NCI-H1436 treated with DMSO at 0.1 percent for 48 hours (cell line): ENCODE measurements at places on chromosomes 16 and 17.
A peak's percentile ranks its signal among the peaks of the same experiment; 100 is the strongest.

DNA sequence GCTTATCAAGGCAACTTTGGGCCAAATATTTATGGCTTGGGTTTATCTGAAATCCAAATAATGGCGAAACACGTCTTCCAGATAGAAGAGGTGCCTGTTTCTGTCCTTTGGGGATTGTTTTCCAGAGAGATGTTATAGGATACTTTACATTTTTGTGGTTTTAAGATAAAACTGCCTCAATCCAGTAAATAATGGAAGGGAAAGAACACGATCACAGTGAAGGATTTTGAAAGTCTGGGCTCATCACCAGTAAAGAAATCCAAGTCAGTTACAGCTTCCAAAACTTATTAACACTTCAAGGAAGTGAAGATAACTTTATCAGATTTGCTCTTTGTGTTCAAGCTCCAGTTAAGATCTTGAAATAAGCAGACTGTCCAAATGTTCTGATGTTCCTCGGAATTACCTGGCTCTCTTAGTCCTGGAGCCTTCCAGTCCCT, 30.1 kb downstream of the DNAH2 start:
- DNase-seq, result no peak

DNA sequence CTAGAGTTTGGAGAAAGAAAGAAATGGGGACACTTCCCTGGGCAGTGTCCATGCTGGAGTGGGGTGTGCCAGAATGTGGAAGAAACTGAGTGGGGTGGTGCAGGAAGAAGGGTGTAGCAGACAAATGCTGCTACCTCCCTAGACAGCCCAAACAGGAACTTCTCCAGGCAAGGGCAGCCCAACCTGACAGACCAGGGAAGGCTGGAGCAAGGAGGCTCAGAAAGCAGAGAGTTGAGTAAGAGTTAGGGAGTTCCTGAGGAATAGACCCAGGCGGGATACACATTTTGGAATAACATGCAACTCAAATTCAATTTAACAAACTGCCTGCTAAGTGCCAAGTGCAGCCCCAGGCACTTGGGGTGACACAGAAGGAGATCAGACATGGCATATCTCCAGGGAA, 1.0 kb upstream of the MYO18A start:
- no peak for DNase-seq

- no peak for DNase-seq
These were observed 137.9 kb downstream of the CDH11 start for GRCh38 chr16:64983963-64984362.

GRCh38 chr16:28149011-28149888, 62.5 kb downstream of the XPO6 start:
- DNase-seq, result no peak

DNA sequence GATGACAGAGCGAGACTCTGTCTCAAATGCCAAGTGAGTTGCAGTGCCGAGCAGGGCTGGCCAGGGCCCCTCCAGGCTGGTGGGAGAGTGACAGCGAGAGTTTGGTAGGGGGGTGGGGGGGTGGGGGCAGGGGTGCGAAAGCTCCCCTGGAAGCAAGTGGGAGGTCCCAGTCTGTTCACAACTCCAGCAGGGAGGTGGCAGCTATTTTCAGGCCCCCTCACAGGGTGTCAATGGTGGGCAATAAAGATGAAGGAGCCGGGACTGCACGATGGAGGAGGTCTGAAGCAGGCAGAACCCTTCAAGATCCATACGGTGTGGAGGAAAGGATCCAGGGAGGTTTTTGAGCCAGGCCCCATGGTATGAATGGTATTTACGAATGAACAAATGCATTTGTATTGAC, 83.7 kb downstream of the PGS1 start:
- DNase-seq, result no peak

GRCh38 chr16:67000384-67001351, 12.3 kb downstream of the CES4A start:
- no peak for DNase-seq

GRCh38 chr16:86914876-86915717, 336.7 kb downstream of the FOXL1 start:
- no peak for DNase-seq

DNA sequence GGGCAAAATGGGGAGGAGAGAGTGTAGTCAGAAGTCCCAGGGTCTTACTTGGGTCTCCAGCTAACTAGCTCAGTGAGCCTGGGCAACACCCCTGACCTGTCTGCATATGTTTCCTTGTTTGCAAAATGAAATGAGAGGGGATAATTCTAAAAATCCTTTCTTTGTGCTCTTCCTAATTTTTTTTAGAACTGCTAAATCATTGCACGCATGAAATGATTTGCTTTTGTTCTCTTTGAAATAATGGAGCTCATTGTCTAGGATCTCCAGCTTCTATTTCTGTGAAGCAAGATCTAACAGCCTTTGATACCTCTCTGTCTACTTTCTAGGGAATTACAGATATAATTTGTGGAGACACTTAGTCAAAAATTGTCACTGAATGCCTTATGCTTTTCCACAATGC, 181.3 kb downstream of the CDH13 start:
- DNase-seq, result no peak

DNA sequence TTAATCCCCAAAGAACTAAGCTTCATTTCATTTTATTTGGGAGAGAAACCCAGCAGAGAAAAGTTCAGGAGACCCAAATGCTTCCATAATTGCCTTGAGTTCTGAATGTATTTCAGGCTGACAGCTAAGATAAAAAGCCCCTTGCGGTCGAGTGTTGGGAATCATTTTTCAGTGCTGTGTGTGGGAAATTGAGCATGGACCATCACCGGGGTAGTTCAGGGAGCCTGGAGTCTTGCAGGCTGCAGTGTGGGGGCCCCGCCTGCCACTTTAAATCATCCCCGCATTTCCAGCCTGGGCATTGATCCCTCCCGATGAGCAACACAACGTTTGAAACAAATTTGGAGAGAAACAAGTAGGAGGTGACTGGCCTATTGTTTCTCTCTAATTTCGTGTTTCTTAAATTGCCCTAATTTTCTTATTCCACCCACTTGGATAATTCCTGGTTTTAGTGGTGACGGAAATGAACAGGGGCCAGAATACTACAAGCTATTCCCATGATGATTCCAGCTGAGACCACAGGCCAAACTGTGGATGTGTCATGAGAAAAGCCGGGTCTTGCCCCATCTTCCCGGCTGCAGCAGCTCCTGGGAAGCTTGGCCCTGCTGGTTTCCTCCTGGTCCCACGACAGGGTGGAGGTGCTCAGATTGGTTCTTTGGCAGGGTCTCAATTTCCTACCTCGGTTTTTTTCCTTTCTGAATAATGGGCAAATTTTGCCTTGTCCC, 75.1 kb downstream of the FOXL1 start:
- no peak for DNase-seq

- no peak for DNase-seq
These were observed 6.8 kb upstream of the WDR45B start for GRCh38 chr17:82655038-82655479.

GRCh38 chr17:74083321-74083720, 120.2 kb upstream of the RPL38 start:
- DNase-seq, result no peak

- no peak for DNase-seq
These were observed 112.9 kb upstream of the SMURF2 start for GRCh38 chr17:64774888-64775540.

- no peak for DNase-seq
These were observed 1.5 kb upstream of the MYH10 start for GRCh38 chr17:8632061-8632460.

- no peak for DNase-seq
These were observed 8.1 kb downstream of the RPL19 start for GRCh38 chr17:39208136-39208535.

GRCh38 chr16:66479661-66480264, 52.7 kb downstream of the BEAN1 start:
- no peak for DNase-seq

DNA sequence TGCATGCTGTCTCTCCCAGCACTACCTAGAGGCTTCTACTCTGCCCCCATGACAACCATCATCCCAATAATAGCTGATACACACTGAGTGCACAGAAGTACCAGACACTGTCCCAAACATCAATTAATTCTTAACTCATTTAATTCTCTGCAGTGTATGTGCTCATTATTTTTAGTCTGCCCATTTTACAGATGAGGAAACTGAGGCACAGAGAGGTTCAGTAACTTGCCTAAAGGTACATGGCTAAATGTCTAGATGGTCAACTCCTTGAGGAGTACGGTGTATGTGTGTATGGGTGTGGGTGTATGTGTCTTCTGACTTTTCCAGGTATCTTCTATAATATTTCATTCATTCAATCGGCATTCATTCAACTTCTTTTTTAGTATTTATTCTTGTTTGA, 407.9 kb downstream of the SOX9 start:
- no peak for DNase-seq

GRCh38 chr17:74442670-74443515, 11.0 kb downstream of the GPRC5C start:
- peak; percentile 14 for DNase-seq

- no peak for DNase-seq
These were observed 6.6 kb downstream of the ADAD2 start for GRCh38 chr16:84197466-84198128.

GRCh38 chr17:71548540-71549190, 572.2 kb upstream of the SOX9 start:
- no peak for DNase-seq

GRCh38 chr16:82728901-82729300, 102.1 kb downstream of the CDH13 start:
- DNase-seq, result no peak

DNA sequence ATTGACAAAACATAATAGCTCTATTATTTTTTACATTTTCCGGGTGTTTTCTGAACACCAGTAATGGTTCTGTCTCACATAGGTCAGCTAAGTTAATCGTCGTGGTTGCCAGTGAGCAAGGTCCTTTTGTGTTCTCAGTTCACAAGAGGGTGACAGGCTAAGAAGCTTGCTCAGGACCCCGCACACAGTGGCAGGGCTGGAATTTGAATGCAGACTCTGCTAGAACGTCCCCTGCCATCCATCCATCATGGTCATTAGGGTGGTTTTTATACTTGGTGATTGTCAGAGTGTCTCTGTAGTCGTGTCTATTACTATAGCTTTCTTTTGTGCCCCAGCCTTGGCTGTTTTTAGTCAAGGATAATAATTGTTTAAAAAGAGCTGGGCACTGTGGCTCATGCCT, 176.2 kb downstream of the SNX29 start:
- DNase-seq, result no peak

GRCh38 chr17:49616601-49617131, 41.0 kb downstream of the NXPH3 start:
- DNase-seq, result no peak

GRCh38 chr17:36837195-36837938, 99.9 kb upstream of the LHX1 start:
- DNase-seq, result peak; percentile 42

DNA sequence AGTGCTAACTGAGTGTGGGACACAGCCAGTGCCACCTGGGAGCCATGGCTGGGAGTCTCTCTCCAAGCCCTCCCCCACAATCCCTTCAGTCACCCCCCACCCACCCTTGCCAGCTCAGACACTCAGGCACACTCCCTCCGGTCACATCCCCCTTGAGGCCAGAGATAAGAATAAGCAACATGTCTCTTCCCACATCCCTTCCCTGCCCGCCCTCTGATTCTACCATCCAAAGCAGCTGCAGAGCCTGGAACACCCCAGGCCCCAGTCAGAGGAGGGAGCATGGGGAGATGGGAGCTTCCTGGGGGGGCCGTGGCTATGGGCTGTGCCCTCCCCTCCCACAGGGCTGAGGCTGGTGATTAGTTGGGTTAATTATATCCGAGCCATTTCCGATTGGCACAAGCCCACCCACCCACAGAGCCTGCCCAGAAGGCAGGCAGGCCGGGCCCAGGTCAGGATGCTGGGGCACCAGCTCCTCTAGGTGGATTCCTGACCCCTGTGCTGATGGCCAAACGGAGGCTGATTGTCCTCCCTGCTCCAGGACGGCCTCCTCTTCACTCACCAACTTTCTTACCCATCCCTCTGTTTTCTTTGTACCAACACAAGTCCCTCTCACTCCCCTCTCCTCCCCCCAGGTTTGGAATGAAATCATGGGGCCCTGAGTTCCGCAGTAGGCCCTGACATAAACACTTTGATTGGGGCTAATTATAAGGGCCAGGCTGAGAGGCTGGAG, 28.6 kb upstream of the MEIOC start:
- no peak for DNase-seq

GRCh38 chr16:79613009-79613408, 12.5 kb upstream of the MAF start:
- no peak for DNase-seq

GRCh38 chr16:49336581-49336980, 37.0 kb upstream of the C16orf78 start:
- no peak for DNase-seq

- DNase-seq, result no peak
These were observed 883 bp upstream of the TAF15 start for GRCh38 chr17:35808240-35808961.

GRCh38 chr16:3854750-3855541, 25.6 kb downstream of the CREBBP start:
- no peak for DNase-seq

DNA sequence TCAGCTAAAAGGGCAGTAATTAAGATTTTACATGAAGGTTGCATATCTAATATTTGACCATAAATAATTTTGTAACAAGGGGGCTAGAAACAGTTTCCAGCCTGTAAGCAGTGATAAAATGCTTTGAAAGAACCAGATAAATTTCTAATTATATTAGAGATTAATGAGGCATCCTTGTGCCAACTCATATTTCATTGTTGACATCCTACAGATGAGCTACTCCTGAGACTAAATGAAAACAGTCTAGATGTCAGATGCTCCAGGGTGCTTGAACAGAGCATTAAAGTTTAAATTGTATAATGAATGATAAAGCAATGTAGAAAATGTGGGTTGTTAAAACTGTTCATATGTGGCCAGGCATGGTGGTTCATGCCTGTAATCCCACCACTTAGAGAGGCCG, 23.3 kb downstream of the IQCK start:
- DNase-seq, result no peak

DNA sequence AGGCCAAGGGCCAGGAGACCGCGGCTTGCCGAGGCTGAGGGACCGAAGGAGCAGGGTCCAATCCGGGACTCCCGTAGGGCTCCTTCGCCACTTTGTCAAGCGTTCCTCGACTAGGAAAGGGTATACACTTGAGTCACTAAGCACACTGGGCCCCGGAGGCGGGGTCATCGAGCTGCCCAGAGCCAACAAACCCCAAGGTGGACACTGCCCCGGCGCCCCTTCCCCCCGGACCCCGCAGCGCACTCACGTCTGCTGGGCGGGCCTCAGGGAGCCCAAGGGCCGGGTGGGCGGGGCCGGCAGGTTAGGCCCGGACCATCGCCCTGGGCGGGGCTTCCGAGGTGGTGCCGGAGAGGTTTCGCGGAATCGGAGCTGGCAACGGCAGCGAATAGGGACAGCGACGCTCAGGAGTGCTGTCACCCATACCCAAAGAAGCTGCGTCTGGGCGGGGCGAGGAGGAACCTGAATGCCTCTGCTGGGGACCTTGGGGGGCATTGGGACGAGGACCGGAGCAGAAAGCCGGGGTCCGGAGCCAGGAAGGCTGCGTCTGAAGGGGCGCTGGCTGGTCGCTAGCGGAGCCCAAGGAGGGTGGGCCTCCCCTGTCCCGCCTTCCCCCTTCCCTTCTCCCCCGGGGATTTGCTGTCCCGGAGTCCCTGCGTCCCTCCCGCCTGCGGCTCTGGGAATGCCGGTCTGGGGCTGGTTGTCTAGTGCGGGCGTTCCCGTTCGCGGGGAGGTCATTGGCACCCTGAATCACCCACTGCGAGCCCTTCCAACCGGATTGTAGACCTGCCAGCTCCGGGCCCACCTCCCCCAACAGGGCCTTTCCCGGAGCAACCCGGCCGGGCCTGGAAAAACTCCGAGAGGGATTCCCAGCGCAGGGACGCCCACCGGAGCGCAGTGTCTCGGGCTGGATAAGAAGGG, 118.2 kb upstream of the SMURF2 start:
- no peak for DNase-seq
